ENCODE measurements at places on chromosomes 4 and X. TPM values are rescaled to one million over a fixed set of nuclear protein-coding genes. Genes with fewer than 3 reads are reported as not detected.

DNA sequence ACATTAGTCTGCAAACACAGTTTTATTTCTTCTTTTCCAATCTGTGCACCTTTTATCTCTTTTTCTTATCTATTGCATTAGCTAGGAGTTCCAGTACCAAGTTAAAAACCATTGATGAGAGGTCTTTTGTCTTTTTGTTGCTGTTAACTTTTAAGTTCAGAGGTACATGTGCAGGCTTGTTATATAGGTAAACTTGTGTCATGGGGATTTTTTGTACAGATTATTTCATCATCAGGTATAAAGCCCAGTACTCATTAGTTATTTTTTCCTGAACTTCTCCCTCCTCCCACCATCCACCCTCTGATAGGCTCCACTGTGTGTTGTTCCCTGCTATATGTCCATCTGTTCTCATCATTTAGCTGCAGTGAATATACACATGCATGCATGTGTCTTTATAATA is 349.9 kb downstream of the PDHA2 start:
- no peak for DNase-seq

GRCh38 chr4:113080050-113080449 is 30.6 kb downstream of the ANK2 start:
- no peak for DNase-seq

Gene ATRX
- 126 TPM for total RNA-seq

Gene FMR1NB
- total RNA-seq, result not detected
